ENCODE measurements at places on chromosomes 6 and 20.

- no peak for DNase-seq
Observed at GRCh38 chr6:13617066-13617465, 1.9 kb downstream of the NOL7 start.

- DNase-seq, result peak; percentile 72
Observed at GRCh38 chr6:84774157-84774984, 10.0 kb upstream of the TBX18 start.

GRCh38 chr20:23141450-23142161, 55.5 kb upstream of the CD93 start:
- DNase-seq, result no peak

- DNase-seq, result peak; percentile 31
Observed at GRCh38 chr20:10504994-10505730, 70.1 kb downstream of the SLX4IP start.

DNA sequence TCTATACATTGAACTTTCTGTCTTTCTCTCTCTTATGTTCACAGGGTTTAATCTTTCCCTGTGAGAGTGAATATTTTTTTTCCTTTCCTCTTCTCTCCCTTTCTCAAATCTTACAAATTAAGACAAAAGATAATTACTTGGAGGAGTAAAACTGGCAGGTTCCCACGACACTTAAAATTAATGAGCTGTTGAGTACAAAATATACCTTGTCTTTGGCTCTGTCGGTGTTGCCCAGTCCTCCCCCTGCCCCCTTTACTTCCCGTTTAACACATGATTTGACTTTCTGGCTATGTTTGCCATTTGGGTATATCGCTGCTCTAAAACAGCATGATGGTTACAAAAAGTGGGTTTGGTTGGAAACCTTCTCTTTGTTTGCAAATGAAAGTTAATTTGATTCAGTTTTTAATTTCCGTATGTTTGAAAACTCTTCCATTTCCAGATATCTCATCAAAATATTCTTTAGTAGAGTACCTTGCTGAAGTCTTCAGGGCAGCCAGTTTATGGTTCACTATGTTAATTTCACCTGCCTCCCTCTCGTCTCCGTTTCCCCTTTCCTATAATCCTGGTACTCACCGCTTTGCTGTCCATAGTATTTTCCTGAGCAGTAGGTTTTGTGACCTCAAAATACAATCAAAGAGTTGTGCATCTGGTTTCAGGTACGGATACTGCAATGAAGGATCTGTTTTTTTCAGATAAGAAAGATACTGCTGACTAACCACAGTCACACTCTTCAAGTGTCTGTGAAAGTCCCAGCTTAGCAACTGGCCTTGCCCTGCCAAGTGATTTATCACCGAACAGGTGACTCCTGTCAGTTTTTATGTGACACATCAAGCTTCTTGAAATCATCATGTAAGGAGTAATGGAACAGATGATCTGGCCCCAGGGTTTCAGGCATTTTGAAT, 181.2 kb downstream of the DTNBP1 start:
- DNase-seq, result peak; percentile 83

GRCh38 chr20:48421547-48421946, 406.3 kb downstream of the PREX1 start:
- peak; percentile 3 for DNase-seq

GRCh38 chr6:170081556-170081955, 209.3 kb downstream of the DLL1 start:
- DNase-seq, result no peak

DNA sequence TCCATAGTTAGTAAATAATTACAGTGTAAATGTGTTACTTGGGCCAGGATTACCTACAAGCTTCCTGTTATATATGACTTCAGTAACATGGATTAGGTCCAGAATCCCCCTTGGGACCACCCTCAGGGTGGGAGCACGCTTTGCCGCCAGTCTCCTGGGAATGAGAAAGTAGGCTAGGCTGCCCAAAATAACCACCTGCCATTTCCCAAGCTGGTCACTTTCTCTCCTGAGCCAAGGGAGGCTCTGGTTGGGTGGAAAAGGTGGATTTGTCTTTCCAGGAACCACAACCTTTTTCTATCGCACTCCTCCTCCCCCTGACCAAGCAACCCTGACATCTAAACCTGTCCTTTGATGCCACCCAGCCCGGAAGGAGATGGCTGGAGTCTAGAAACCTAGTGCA, 9.6 kb upstream of the RIMS4 start:
- DNase-seq, result no peak

DNA sequence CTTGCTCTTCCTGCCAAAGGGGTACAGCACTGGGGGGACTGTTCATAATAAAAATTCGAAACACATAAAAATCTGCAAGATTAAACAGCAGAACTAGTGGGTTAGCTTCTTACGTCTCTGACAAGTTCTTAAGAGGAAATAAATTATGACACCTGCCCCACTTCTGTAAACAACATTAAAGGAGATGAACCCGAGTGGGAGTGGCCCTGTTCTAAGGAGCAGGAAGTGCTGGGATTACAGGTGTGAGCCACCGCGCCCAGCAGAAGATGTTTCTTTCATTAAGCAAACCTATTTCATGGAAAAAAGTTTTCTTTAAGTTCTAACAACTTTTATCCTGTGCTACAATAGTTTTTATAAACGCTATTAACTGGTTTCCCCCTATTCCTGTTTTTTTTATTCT, 24.6 kb downstream of the USP45 start:
- no peak for DNase-seq

DNA sequence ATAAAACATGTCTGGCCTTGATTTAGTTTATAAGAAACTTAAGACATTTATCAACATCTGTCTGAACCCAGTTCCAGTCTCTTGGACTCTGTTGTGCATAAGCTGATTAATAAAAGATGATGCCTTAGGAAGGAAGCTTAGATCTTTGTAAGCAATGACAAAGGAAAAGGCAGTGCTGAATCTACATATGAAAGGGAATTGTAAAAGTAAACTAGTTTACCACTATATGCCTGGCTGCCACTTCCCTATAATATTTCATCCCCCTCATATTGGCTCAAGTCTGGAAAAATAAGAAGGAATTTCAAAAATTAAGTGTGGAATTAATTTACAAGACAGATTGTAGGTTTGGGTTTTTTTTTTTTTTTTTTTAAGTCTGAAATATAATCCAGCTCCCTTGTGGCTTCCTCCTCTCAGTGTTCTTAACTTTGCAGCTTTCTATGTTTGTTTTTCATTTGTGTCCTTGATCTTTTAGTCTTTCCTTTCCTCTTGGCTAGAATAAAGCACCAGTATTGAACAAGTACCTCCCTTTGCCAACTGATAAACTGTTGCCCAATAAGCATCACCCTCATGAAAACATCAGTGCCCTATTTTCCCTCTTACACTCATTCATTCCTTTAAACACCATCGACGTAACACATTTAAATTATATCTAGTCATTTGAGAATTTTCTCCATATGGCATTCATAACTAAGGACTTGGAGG, 146.7 kb upstream of the TBX18 start:
- no peak for DNase-seq

GRCh38 chr6:121437851-121438651, 2.6 kb downstream of the GJA1 start:
- peak; percentile 53 for DNase-seq

DNA sequence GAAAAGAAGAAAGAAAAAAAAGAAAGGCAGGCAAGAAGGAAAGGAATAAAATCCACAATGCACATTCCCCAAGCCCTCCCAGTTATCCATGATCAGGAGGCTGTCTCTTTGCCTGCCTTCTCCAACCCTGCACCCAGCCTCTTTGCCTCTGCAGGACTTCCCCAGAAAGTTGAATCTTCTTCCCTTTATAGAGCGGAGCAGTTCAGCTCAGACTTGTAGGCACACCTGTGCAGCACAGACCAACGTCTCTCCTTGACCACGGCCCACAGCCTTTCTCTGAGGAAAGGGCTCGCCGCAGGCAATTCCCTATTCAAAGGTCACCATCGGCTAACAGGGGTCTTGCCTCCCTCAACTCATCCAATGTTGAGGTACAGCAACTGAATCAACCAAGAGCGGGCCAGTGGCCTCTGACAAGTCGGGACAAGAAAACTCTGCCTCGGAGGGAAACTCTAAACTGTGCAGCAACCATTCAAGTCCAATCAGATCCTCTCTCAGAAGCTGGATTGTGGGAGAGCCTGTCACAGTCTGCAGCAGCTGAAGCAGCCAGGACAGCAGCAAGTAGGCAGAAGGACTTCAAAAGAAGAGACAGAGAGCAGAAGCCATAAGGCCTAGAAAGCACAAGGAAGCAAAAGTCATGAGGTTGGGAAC, 529.2 kb upstream of the JARID2 start:
- no peak for DNase-seq

GRCh38 chr20:44866703-44867335, 18.7 kb upstream of the YWHAB start:
- DNase-seq, result no peak

DNA sequence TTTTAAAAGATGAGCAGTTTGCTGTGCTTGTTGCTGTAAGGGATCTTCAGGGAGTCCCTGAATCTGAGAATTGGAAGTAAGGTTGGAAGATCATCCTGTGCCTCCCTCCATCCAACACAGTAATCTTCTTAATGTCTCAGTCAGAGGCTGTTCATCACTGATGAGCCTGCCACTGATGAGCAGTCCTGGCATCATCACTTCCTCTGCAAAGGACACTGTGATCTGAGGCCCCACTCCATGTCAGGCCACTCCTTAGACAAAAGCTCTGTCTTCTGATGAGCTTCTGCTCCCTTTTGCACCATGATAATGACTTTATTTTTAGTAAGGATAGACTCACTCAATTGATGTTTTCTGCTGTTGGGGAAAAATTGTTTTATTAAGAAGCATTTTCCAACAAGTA, 121.0 kb downstream of the UST start:
- DNase-seq, result no peak

DNA sequence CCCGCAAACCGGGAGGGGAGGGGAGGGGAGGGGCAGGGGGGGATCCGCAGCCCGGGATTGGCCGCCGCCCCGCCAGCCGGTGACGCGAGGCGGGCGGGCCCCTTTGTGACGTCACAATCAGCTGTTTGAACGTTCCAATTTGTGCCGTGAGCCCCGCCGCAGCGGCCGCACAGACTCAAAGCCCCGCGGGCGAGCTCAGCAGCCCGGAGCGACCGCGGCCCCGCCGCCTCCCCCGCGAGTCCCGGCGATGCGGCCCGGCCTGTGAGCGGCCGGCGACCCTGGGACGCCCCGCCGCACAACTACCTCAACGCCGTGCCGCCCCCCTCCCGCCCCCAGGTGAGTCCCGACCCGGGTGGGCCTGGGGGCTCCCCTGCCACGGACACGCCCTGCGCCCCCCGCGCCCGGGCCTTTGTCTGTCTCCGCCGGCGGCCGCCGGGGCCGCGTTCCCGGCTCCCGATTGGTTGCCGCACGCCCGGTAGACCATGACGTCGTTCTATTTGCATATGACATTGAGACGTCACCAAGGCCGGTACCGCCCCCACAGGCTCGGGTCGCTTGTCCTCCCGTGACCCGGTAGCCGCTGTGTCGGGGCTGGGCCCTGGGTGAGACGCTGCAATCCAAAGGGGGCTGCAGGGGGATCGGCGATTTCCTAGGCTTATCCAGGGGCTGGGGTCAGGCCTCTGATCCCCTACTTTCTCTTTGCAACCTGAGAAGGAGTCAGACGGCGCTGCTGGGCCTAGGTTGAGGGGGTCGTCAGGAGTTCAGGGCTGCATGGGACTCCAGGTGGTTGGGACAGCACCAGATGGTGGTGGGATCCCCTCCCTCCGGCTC, at the start of gene TP53INP2:
TP53INP2 (plus strand) TSS at position 168 of the 831 bp plus-strand sequence. CDS start 4,396 bp downstream, outside the sequence.
- peak; percentile 96 for DNase-seq

GRCh38 chr6:158654960-158655489, 5.2 kb downstream of the SYTL3 start:
- peak; percentile 8 for DNase-seq

- DNase-seq, result no peak
Observed at GRCh38 chr20:9110916-9111432, 42.1 kb downstream of the PLCB4 start.

DNA sequence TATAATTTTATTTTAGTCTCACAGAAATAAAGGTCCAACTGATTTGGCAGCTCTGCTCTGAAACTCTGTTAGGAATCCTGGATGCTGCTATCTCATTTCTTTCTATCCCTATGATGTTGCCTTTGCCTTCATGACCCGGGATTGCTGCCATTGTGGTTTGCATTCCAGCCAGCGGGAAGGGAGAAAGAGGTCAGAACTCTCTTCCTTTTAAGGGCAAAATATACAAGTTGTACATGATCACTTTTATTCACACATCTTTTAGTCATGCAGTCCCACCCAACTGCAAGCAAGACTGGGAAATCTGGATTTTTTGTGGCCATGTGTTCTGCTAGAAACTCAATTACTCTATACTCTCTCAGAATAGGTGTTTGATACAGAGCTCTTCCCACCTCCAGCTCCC, 263.1 kb upstream of the ZFP64 start:
- no peak for DNase-seq

DNA sequence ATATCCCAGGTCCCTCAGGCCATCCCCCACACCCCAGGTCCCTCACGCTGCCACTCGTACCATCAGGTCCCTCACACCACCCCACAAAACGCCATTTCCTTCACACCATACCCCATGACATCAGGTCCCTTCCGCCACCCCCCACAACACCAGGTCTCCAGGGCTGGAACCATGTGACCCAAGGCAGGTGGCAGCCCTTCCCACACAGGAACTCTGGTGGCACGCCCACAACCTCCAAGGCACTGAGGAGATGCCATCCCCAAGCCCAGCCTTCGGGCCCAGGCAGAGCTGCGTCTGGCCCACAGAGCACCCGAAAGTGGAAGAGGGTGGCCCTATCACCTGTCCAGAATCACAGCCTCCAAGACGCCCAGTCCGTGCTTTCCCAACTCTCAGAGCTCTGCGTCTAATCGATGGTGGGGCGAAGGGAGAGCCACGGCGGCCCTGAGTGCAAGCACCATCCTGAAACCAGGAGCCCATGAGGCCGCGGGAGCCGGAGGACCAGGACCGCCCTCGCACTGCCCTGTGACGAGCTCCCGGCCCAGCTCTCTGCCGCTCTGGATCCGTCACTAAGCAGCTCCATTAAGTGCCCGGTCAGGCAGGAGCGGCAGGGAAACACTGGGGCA, 12.7 kb downstream of the TAF4 start:
- DNase-seq, result no peak

DNA sequence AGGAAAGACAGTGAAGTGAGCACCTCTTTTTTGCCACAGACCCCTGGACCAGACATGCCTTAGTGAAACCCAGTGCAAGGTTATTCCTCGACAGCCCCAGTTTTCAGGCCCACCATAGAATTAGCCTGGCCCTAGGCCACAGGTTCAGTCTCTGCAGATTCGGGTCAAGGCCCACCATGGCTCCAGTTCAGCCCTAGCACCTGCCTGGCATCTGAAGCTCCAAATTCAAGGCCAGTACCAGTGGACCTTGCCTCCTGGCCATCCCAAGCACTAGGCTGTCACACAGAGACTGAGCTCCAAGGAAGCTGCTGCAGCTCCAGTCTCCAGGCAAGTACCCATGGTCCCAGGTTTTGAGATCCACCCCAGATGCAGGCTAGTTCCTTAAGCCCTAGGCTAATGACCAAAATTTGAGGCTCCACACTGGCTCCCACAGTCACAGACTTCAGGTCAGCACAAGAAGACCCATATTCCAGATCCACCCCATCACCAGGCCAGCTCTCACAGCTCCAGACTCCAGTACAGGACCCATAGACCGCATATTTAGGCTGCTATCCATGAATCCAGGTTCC, 877.5 kb upstream of the ADGRB3 start:
- DNase-seq, result no peak

DNA sequence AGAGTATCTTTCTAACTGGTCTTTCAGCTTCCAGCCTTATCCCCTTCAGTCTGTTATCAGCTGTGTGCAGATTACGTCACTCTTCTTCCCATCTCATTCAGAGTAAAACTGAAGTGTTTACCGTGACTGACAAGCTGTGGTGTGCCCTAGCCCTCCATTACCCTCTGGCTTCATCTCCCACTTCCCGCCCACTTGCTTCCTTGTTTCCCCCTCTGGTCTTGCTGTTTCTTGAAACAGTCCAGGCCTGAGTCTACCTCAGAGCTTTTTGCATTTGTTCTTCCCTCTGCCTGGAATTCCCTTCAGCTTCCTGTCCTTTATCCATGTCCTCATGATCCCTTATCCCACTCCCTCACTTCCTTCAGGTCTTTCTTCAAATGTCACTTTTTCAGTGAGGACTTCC, 66.9 kb downstream of the CARMIL1 start:
- DNase-seq, result no peak
